ENCODE measurements at places on chromosomes 7 and 10.

- no peak for DNase-seq
These were observed 44.7 kb downstream of the KLF6 start for GRCh38 chr10:3740157-3740871.

- no peak for DNase-seq
These were observed 45.9 kb upstream of the ATP6V0A4 start for GRCh38 chr7:138843632-138844580.

GRCh38 chr10:62885684-62886461 lies 69.7 kb upstream of the EGR2 start:
- no peak for DNase-seq

GRCh38 chr10:114881417-114881816 lies 56.6 kb upstream of the TRUB1 start:
- no peak for DNase-seq

DNA sequence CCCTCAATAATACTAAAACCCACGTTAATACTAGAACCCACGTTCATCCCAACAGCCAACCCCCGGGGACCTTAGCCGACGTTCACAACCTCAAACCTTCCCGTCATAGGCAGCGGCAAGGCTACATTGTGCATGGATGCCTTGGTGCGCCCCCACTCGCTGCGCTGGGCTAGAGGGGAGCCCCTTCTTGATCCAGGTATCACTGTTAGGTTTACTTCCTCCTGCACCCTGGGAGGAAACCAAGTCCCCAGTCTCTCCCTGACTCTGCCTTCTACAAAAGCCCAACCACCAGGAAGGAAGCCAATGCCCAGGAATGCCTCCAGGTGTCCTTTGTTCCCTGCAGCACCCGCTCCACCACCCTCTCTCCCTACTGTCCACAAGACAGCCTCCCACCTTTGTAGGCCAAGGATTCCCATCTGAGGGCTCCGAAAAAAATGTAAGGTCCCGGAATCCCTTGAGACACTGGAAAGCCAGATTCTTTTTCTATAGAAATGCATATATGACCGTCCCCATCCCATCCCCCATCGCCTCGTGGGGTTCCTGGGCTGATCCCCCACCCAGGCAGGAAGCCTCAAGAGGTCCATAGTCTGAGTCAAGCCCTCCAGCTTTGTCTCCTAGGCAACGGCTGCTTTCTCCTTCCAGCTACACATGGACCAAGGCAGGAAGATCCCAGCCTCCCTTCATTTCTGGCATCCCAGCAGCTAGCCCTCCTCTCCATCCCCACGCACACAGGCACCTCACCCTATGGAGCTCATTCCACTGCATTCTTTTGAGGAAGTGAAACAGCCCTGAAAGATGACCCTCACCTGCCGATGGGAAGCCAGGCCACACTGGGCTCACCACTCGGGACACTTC lies 25.2 kb downstream of the CTBP2 start:
- no peak for DNase-seq

DNA sequence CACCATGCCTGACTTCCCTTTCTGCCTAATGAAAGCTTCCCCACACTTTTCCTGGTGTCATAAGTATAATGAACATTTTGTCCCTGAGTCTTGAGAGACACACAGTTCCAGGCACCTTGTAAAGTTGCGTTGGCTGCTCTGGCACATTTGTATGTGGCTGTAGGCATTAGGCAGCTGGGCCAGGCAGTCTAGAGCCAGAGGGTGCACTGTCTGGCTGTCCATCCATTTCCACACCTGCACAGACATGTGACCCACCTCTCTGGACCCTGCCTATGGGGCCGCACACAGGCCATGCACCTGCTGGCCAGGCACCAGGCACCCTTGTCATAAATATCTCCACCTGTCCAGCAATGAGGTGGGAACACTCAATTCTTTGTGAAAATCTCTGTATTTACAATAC lies 54.7 kb upstream of the ANTXRL start:
- no peak for DNase-seq

DNA sequence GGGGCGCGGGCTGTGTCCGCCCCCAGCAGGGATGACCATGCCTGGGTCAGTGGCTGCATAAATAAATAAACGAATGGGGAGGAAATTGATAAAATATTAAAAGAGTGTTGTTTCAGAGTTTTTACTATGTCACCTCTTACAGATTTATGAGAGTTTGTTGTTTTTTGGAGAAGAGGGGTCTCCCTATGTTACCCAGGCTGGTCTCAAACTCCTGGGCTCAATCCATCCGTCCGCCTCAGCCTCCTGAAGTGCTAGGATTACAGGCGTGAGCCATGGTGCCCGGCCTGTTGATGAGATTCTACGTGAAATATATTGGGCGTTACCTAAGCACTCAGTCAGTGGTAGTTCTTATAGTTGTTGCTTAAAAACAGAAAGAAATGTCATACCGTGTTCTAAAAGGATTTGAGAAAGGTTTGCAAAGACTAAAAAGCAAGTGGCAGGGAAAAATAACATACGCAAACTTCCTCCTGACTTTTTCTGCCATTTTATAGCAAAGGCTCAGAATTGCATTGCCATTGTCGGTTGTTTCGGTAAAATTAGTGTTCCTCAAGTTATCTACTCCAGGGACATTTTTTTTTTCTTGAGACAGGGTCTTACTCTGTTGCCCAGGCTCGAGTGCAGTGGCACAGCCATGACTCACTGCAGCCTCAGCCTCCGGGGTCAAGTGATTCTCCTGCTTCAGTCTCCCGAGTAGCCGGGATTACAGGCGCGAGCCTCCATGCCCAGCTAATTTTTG lies 39.5 kb upstream of the FOXK1 start:
- DNase-seq, result no peak

DNA sequence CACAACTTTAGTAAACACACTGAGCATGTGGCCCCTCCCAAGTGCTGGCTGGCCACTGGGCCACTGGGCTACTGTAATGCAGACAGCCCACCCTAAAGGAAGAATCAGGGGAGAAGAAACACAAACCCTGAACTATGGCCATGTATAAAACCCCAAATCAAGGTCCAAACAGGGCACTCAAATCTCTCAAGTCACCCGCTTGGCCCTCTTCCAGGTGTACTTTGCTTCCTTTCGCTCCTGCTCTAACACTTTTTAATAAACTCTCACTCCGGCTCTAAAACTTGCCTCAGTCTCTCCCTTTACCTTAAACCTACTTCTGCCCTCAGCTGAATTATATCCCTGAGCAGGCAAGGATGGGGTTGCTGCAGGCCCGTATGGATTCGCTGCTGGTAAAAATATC lies 72.6 kb downstream of the TPK1 start:
- DNase-seq, result no peak

DNA sequence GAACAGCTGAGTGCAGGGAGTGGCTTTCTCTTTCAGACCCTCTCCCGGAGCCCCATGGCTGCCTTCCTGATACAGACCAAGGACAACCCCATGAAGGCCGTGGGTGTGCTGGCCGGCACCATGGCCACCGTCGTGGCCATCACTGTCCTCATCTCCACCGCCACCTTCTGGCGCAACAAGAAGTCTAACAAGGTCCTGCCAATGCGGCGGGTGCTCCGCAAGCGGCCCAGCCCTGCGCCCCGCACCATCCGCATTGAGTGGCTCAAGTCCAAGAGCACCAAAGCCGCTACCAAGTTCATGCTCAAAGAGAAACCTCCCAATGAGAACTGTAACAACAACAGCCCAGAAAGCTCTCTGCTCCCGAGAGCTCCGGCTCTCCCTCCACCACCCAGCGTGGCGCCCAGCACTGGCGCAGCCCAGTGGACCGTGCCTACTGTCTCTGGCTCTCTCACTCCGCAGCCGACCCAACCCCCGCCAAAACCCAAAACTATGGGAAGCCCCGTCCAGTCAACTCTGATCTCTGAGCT lies 11.2 kb downstream of the LRIT2 start:
- DNase-seq, result no peak

DNA sequence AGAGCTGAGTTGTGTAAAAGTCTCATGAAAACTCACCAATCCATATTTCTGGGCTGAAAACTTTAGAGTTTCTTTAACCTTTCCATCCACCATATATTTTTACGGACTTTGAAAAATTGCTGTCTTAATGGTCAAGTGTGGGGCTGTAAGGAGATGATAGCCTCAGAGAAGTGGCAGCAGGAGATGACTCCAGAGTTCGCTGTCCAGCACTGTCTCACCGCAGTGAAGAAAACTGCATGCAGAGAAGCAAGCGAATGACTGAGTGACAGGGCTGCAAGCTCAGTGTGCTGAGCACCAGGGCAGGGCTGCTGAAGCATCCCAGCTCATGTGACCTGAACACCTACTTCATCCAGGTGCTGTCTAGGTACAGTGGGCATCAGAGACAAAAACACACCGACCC lies 564.5 kb downstream of the ACTR3B start:
- DNase-seq, result no peak

GRCh38 chr10:72658696-72659400 lies 33.0 kb upstream of the MICU1 start:
- DNase-seq, result no peak

GRCh38 chr10:78038791-78039547 lies 5.3 kb downstream of the RPS24 start:
- DNase-seq, result no peak

DNA sequence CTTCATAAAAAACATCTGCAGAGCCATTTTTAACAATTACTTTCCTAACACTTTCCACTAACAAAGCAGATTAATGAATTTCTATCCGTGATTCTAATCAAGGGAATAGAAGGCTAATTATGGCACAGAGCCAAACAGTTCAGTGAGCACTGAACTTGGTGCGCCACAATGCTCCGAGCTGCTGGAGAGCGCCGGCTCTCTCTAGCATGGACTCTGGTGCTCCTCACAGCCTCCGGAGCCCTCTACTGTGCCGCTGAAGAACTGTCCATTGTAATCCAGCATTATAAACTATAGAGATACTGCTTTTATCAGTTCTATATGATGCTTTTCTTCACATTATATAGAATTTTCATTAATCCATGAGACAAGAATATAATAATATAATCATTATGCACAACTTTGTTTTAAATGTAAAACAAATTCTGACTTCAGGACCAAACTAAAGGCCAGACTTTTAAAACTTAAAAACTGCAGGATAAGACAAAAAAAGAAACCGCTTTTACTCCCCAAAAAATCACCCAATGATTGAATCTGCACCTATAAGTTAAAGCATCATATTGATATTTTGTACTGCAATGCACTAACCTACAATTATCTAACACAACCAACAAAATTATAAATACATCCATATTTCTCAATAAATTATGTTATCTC lies 123.6 kb downstream of the RNF32 start:
- DNase-seq, result no peak

DNA sequence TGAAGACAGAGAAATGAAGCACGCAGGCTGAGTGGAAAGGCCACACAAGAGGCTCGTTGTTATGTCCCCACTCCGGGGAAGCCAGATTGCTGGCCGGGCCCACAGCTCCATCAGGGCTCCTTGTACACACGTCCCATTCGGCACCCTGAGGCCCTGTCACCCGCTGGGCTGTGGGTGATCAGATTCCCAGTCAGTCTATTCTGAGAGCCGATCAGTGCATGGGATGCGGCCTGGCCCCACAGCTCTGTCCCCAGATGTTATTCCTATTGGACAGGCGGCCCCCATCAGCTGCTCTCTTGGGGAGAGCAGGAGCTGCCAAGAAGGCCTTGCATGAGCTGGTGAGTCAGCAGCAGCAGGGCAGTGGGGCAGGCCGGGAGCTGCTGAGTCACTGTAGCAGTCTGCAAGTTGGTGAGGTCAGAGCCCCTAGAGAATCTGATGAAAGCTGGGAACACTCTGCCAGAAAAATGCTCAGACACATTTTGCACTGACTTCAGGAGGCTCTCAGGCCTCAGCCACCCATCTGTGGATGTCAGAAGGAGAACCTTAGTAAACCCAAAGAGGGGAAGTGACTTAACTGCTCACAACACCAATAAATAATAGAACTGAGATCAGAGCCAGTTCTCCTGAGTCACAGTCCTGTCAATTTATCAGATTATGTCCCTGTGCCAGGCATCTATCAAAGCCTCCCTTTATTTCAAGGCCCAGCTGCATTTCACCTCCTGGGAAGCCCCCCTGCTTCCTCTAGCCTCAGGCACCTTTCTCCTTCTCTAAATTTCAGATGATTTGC lies 9.4 kb upstream of the PSAP start:
- no peak for DNase-seq

DNA sequence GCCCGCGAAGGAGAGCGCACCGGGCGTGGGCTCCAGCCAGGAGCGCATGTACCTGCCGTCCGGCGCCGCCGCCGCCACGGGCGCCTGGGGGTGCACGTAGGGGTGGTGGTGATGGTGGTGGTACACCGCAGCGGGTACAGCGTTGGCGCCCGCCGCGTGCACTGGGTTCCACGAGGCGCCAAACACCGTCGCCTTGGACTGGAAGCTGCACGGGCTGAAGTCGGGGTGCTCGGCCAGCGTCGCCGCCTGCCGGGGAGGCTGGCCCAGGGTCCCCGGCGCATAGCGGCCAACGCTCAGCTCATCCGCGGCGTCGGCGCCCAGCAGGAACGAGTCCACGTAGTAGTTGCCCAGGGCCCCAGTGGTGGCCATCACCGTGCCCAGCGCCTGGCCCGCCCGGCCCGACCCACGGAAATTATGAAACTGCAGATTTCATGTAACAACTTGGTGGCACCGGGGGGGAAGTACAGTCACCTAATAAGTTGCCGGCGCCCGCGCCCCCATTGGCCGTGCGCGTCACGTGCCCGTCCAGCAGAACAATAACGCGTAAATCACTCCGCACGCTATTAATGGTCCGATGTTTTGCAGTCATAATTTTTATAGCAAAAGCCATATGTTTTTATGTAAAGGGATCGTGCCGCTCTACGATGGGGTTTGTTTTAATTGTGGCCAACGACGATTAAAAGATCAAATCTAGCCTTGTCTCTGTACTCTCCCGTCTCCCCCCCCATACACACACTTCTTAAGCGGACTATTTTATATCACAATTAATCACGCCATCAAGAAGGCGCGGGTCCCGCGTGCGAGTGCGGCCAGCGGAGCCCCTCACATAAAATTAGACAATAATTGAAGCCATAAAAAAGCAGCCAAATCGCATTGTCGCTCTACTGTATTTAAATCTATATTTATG lies at the start of gene HOXA9:
TSS of gene HOXA9 (minus strand) at position 449 of the 907 bp plus-strand sequence. CDS start at position 369, 80 bp downstream.
- no peak for DNase-seq

DNA sequence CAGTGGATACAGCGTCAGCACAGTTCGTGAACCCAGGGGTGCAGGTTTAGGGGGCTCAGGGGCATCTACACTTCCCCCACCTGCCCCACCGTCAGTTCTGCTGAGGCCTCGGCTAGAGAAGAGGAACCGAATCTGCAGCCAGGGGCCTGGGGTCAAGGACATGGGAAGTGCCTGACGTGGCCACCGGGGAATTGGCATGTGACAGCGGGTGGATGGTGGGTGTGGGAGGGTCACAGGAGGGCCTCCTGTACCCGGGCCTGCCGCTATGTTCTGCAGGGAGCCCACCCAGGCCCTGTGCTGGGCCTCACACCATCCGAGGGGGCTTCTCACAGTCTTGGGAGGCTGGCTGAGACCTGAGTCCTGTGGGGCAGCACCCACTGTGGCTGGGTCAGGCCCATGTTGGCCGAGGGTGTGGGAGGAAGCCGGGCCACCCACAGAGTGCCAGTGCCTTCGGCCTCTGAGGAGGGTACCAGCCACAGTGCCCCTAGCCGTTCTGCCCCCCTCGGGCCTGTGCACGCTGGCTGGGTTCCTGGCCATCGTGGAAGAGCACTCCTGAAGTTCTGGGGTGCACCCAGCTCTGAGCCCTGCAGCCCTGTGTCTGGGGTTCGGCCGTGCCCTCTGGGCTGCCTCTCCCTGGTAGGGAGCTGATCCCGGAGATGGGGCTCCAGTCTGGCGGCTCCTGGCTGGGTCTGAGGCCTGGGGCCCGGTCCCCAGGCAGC lies 5.9 kb downstream of the TTYH3 start:
- no peak for DNase-seq

All from stimulated activated CD8-positive, alpha-beta memory T cell treated with anti-CD3 and anti-CD28 coated beads, Interleukin-4, amount 100 ng/mL, for 1 hour (primary cell).